ENCODE measurements at places on chromosomes 6 and 20. TPM values are rescaled to one million over a fixed set of nuclear protein-coding genes. Genes with fewer than 3 reads are reported as not detected.
A peak's percentile ranks its signal among the peaks of the same experiment; 100 is the strongest.

GRCh38 chr6:42403831-42404230 lies 47.9 kb downstream of the TRERF1 start:
- DNase-seq: no peak

DNA sequence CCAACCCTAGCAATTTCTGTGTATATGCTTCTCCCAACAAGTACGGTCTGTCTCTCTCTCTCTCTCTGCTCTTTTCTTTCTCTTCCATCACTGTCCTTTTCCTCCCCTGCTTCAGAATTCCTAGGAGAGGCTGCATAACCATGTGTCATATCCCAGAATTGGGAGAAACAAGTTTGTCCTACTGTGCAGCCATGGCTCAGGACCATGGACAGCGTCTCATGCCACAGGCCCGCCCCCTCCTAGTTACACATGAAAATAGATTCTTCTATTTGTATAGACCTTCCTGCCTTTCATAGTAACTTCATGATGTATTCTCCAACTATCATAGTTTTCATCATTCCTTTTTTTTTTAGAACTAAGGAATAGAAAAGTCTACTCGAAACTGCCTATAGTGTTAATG lies 98.0 kb downstream of the FNDC1 start:
- peak; percentile 26 for DNase-seq

GRCh38 chr6:113047148-113047547 lies 700.0 kb downstream of the RFPL4B start:
- no peak for DNase-seq

GRCh38 chr20:23227274-23227673 lies 123.3 kb upstream of the NXT1 start:
- no peak for DNase-seq

GRCh38 chr6:34324738-34325444 lies 67.6 kb downstream of the NUDT3 start:
- no peak for DNase-seq

- peak; percentile 41 for DNase-seq
Measured at GRCh38 chr6:42532038-42532669, 31.7 kb upstream of the UBR2 start.

DNA sequence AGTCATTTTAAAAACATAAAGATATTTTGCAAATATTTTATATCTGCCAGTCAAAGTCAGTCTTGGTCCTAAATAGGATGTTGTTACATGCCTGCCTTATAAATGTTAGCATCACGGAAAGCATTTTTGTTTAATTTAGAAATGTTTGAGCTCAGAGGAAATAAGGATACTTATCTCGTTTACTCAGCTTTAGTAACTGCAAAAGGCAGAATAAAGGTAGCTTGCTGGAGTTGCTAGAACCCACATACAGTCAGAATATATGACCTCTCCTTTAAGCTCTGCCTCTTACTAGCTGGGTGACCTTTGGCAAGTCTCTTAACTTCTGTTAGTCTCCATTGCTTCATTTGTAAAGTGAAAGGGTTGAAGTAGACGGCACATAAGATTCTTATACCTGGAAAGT lies 867.3 kb downstream of the KIF16B start:
- no peak for DNase-seq

The TNXB gene
- 6.7 TPM for total RNA-seq

The TRDN gene
- not detected for total RNA-seq

The SEC63 gene
- total RNA-seq: 67.2 TPM

The RIMS4 gene
- total RNA-seq: not detected

The MUC21 gene
- total RNA-seq: not detected

The TAAR8 gene
- not detected for total RNA-seq

The CFAP61 gene
- total RNA-seq: not detected

The KIF13A gene
- not detected for total RNA-seq
